ENCODE measurements at places on chromosomes 6 and 20. TPM values are rescaled to one million over a fixed set of nuclear protein-coding genes. Genes with fewer than 3 reads are reported as not detected.

DNA sequence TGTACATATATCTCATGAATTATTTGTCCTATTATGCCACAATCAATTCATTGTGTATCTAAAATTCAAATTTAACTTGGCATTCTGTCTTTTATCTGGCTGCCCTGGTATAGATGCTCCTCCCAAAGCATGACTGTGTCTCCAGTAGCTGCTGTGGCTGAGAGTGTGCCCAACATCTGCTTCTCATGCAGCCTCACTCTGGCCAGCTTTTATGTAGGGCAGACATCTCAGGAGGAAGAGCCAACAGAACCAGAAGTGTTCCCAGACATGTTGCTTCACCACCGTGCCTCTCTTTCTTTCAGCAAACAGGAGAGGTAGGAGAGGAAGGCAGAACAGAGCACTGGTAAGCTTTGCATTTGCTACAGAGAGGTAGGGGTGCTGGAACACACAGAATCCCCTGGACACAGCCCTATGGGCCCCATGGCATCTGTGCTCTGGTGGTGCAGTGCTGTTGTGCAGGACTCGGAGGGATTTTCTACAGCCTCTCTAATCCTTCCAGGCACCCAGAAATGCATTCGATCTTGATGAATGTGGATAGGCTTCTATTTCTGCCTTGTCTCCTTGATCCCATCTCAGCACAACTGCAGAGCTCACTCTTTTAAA is 637.1 kb downstream of the UTRN start:
- no peak for DNase-seq

GRCh38 chr6:144559865-144560593 is 274.9 kb downstream of the UTRN start:
- DNase-seq = peak; percentile 90

DNA sequence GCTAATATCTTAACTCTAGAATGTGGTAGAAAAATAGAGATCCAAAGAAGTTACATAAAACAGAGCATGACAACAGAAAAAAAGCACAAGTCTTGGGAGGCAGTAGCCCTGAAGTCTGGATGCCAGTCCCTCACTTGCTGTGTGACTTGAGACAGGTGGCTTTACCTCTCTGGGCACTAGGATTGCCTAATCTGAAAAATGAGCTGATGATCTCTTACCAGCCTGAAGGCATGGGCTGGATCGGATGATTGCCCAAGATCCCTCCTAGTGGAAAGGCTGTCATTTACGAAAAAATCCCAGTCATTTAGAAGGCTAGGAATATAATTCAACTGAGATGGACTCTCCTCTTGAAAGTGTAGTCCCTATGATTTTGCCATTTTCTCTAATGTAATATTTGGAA is 10.9 kb upstream of the GCM1 start:
- no peak for DNase-seq

GRCh38 chr6:45574885-45575284 is 197.2 kb upstream of the SUPT3H start:
- DNase-seq = no peak

DNA sequence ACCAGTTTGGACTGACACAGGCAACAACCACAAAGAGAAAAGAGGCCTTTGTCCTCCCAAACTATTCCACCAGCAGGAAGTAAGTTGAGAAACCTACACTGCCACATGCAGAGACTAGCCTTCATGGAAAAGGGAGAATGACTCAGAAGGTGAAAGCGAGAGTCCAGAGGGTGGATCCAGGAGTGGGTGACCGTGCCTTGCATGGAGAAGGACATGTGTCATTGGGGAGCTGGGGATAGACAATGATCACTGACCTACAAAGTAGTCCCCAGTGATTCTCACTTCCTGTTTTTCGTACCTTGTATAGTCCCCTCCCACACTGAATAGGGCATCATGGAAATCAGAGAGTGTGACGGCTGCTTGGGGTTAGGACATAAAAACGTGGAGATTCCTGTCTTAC is 91.9 kb downstream of the MYLK4 start:
- no peak for DNase-seq

DNA sequence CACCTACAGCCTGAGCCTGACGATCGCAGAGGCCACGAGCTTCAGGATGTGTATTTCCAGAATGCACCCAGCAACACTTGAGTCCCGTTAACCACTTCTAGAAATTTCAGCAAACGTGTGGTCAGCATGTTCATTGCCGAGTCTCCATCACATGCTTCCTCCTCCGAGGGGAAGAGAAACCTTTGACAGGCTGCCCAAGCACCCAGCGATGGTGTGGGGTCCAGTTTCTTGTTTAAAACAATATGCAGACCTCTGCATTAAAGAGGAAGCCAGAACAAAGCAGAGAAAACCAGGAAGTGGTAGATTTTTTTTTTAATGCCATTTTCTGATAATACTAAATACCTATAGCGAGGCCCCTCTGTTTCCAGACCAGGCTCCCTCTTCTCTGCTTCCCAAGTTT is 71.9 kb downstream of the GNAS-AS1 start:
- no peak for DNase-seq

- no peak for DNase-seq
Measured at GRCh38 chr6:138004430-138005287, 102.6 kb downstream of the PERP start.

DNA sequence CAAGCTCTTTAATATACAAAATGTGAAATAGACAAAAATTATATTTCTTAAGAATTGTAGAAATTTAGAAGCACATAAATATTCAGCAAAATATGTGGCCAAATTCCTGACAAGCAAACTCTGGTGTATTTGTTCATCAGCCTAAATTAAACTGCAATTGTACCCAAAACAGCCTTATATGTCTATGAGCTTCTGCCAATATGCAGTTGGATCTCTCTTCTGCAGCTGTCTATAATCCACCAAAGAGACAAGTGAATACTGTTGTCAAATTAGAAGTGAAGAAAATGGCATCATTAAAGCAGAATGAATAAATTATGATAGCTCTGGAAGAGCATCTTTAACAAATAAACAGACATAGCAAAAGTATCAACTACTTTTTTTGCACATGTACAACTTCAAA is 755.7 kb downstream of the GRIK2 start:
- no peak for DNase-seq

- DNase-seq = no peak
Measured at GRCh38 chr6:70124443-70124842, 178.4 kb downstream of the COL9A1 start.

- DNase-seq = peak; percentile 35
Measured at GRCh38 chr6:26420688-26421171, 18.7 kb downstream of the BTN3A1 start.

DNA sequence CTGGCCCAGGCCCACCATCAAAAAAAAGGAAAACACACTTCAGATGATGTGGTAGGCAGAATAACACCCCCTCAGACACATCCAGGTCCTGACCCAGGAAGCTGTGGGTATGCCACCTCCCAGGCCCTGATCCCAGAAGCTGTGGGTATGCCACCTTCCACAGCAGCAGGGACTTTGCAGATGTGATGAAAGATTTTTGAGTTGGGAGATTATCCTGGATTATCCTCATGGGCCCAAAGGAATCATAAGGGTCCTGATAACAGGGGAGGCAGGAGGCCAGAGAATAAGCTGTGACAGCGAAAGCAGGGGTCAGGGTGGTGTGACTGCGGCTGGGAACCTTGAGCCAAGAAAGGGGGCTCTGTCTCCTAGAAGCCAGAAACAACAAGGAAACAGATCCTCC is 55.0 kb downstream of the BMP7 start:
- no peak for DNase-seq

DNA sequence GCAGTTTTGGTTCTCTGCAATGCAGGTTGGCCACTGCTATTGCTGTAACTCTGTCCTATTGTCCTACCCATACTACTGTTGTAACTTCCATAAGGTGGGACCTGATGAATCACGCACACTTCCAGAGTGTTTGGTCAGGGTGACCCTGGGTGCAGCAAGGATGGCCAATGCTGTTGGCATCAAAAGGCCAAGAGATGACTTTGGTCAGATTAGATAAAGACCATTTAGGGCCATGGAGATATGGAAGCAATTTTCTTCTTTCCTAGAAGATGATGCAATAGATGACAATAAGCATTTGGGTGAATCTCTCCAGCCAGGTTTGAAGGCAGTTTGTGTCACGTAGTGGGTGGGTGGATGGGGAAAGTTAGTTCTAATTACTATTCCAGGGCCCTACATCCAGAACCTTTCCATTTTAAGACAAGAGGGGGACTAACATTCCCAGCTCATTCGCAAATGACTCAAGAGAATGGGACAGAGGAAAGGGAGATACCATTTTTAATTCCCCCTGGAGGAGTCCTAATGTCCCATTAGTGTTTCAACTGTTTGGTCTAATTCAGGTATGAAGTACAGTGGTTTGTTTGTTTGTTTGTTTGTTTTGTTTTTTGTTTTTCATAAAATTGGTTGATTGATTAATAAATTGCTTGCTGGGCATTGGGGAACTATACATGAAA is 35.6 kb downstream of the KLHL31 start:
- DNase-seq = no peak

GRCh38 chr20:23232219-23232581 is 118.4 kb upstream of the NXT1 start:
- no peak for DNase-seq

- no peak for DNase-seq
Measured at GRCh38 chr6:143399775-143400174, 50.7 kb downstream of the ADAT2 start.

The LHFPL5 gene
- total RNA-seq = not detected

The OPN5 gene
- total RNA-seq = not detected

The PPP1R3G gene
- 1.5 TPM for total RNA-seq

The LRFN2 gene
- 0.38 TPM for total RNA-seq

The BTNL2 gene
- total RNA-seq = not detected

All from thymus (tissue), 14 donors.